ENCODE measurements at places on chromosomes 12 and 14. TPM values are rescaled to one million over a fixed set of nuclear protein-coding genes. Genes with fewer than 3 reads are reported as not detected.
A peak's percentile ranks its signal among the peaks of the same experiment; 100 is the strongest.

DNA sequence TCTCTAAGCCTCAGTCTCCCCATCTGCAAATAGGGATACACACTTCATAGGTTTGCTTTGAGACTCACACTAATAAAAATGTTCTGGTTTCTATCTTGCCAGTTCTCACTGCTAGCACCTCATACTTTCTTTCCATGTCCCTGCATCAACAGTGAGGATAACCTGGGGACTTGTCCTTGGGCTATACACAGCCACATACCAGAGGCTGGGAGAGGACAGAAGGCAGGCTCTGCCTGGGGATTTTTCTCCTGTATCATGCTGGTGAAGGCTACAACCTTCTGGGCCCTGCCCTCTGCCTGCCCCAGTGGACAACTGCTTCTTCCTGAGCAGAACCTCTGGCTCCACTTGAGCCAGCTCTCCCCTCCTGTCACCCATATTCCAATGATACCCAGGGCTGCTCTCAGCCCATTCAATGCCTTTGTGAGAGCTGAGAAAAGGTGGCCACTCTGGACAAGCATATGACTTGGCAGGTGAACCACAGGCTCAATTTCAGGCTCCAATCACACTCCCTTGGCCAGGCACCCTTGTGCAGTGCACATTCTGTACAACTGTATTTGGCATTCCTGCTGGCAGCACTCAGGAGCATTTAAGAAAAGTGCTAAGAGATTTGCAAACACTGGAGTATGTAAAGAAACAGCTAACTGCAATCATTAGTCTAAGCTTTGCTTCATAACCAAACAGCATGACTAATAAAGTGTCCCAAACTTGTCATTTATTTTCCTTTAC is 135.8 kb upstream of the VRK1 start:
- no peak for DNase-seq

DNA sequence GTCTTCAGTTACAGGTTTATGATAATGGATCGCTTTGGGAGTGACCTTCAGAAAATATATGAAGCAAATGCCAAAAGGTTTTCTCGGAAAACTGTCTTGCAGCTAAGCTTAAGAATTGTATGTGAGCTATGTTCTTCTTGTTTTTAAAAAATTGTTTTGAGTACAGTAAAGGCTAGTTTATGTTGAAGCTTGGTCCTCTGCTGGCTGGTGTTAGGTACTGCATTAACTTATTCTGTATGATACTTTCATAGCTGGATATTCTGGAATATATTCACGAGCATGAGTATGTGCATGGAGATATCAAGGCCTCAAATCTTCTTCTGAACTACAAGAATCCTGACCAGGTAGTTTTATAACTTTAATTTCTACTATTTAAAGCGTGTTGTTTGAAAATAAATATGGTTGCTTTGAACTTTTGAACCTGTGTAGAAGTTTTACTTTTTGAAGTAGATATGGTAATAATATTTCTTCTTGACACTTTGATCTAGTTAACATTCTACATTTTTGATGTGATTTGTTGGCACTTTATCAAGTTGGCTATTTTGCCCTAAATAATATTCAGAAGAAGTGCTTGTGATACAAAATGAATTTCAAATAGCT is 55.7 kb downstream of the VRK1 start:
- no peak for DNase-seq

- DNase-seq, result no peak
Measured at GRCh38 chr12:132133952-132134652, 10.0 kb downstream of the DDX51 start.

DNA sequence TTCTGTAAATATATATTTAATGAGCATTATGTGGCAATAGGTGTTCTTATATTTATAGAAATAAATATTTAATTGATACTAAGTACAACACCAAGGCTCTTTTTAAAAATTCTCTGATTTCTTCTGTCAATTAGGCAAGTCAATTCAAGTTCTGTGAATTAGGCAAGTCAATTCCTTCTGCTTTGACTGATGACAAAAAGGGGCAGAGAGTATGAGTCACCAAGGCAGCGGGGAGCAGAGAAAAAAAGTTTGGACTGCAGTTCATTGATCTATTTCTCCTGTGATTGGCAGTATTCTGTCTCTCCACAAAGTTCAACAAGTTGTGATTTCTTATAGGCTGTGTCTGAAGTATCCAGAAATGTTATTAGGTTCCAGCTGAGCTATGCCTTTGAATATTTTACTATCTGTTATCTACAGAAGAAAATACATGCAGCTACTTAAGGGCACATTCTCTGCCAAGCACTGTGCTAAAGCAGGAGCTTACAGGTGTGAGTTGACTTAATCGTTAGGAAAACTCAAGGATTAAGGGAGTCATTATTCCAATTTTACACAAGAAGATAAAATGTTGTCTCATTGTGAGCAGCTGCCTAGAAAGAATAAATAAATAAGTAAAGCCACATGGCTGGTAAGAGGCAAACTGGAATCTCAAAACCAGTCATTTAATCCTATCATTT is 206.4 kb upstream of the ALG10B start:
- DNase-seq, result no peak

GRCh38 chr14:52072266-52072780 is 3.5 kb upstream of the NID2 start:
- DNase-seq, result no peak

- DNase-seq, result no peak
Measured at GRCh38 chr12:80419644-80420043, 24.4 kb upstream of the PTPRQ start.

GRCh38 chr14:35297706-35298105 is 5.5 kb downstream of the PSMA6 start:
- no peak for DNase-seq

GRCh38 chr14:36161776-36162175 is 14.7 kb downstream of the PTCSC3 start:
- no peak for DNase-seq

- no peak for DNase-seq
Measured at GRCh38 chr12:49626169-49626835, 2.9 kb downstream of the PRPF40B start.

DNA sequence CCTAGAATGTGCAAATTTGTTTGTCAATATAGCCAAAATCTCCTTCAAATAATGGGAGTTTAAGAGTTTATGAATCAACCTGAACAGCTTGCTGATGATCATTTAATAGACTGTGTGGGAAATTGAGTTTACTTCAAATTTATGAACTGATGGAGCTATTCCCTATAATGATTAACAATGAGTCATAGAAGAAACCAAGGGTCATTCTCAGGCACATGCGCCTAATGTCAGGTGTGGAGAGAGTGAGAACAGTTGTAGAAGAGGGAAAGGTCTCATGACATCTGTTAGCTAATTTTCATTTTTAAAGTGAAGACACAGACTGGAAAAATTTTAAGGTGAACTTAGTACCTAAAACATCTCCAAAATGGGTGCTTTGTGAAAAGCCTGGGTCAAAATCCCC is 191.8 kb downstream of the BMP4 start:
- no peak for DNase-seq

GRCh38 chr12:90254796-90255195 is 546.2 kb upstream of the ATP2B1 start:
- no peak for DNase-seq

GRCh38 chr14:24436355-24437019 is 6.1 kb downstream of the SDR39U1 start:
- DNase-seq, result no peak

- no peak for DNase-seq
Measured at GRCh38 chr14:89903340-89903952, 51.1 kb downstream of the EFCAB11 start.

- DNase-seq, result no peak
Measured at GRCh38 chr12:116060764-116061163, 216.7 kb downstream of the MED13L start.

DNA sequence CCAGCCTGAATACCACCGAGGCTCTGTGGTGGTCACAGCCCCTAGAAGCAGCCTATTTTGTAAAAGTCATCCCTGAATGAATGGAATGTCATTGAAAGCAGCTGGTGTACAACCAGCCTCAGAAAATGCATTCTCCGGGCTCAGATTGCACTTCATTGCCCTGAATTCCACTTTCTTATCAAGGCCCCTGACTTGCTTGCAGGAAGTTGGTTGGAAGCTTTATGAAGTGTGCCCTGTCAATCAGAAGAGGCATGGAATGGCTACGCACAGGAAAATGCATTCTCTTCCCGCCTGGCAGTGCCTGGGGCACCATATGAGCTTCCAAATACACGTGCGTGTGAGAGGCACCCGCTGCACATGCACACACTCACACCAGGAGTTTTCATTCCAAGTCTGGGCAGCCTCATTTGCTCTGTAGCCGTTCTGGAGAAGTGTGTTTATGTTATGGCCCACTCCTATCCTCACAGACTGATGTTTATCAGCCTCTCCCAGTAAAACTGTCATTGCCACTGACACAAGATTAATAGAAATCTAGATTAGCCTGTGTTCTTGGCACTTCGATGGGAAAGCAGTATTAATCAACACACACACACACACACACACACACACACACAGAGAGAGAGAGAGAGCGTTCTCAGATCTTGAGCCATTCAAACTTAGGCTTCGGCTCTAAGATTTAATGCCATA is 63.9 kb downstream of the NUAK1 start:
- DNase-seq, result no peak

DNA sequence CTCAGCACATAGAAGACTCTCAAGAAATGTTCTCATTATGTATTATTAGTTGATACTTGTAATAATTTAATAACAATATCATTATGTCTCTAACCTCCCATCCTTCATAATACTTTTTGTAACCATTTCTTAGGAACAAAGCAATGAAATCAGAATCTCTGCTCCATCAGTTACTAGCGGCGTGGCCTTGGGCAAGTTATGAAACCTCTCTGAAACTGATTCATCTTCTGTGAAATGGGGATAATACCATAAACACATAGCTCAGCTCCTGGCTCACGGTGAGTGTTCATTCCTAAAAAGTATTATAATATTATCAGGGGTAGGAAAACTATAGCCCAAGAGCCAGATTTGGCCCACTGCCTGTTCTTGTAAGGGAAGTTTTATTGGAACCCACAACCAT is 11.4 kb upstream of the CMKLR1 start:
- no peak for DNase-seq

- DNase-seq, result no peak
Measured at GRCh38 chr12:82873951-82874350, 187.2 kb downstream of the TMTC2 start.

DNA sequence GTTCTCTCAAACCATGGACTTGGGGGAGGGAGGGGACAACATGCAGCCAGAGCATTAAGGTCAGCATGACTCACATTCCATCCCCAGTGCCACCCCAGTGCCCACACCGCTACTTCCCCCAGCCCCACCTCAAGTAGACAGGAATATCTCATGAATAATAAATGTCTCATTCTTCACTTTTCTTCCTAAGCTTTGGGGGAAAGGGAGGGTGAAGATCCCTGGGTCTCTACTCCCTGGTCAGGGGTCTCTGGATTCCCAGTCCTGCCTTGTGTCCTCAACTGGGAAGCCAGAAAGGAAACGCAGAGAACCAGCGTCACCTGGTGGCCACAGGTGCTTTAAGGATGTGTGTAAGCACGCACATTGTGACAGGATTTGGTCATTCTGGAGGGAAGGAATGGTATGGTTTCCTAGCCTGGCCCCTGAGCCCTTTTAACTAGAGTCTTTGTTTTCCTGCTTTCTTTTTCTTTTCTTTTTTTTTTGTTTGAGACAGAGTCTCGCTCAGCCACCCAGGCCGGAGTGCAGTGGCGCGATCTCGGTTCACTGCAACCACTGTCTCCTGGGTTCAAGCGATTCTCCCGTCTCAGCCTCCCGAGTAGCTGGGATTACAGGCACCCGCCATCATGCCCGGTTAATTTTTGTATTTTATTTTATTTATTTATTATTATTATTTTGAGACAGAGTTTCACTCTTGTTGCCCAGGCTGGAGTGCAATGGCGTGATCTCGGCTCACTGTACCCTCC is 3.4 kb downstream of the GPR84 start:
- DNase-seq, result peak; percentile 60

GXYLT1 gene
- 1.4 TPM for polyA plus RNA-seq

MYL2 gene
- 13,945 TPM for polyA plus RNA-seq

IL31 gene
- not detected for polyA plus RNA-seq

GPR162 gene
- 7.7 TPM for polyA plus RNA-seq

PPM1A gene
- 55.1 TPM for polyA plus RNA-seq

SLC38A4 gene
- polyA plus RNA-seq, result 0.27 TPM

METTL3 gene
- 25.8 TPM for polyA plus RNA-seq

Measured in heart left ventricle (tissue), 16 donors.